ENCODE measurements at places on chromosomes 3 and 15.

DNA sequence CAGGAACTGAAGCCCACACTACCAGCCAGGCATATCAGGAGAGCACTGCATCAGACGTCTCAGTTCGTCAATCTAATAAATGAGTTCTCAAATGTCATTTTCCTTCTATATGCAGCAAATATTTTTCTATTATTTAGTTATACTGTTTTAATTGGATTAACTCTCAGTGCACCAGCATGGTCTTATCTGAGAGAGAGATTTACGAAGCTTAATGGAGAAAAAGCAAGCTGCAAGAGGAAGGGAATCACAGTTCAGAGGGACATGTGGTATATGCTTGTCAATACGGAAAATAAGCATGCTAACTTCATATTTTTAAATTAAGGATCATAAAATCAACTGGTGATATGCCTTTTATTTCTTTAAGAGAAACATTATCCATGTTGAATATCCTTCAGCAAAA lies 213.1 kb upstream of the NECTIN3 start:
- no peak for DNase-seq

- no peak for DNase-seq
Observed at GRCh38 chr3:39423436-39423970, 17.0 kb downstream of the RPSA start.

DNA sequence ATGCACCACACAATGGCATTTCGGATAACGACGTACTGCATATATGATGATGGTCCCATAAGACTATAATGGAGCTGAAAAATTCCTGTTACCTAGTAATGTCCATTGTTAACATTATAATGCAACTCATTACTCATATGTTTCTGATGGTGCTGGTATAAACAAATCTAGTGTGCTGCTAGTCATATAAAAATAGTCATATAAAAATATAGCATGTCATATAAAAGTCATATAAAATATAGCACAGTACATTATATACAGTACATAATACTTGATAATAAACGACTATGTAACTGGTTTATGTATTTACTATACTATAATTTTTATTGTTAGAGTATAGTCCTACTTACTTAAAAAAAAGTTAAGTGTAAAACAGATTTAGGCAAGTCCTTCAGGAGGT lies 50.6 kb downstream of the HACD2 start:
- no peak for DNase-seq

GRCh38 chr3:141401573-141402475 lies 33.5 kb downstream of the ZBTB38 start:
- no peak for DNase-seq

DNA sequence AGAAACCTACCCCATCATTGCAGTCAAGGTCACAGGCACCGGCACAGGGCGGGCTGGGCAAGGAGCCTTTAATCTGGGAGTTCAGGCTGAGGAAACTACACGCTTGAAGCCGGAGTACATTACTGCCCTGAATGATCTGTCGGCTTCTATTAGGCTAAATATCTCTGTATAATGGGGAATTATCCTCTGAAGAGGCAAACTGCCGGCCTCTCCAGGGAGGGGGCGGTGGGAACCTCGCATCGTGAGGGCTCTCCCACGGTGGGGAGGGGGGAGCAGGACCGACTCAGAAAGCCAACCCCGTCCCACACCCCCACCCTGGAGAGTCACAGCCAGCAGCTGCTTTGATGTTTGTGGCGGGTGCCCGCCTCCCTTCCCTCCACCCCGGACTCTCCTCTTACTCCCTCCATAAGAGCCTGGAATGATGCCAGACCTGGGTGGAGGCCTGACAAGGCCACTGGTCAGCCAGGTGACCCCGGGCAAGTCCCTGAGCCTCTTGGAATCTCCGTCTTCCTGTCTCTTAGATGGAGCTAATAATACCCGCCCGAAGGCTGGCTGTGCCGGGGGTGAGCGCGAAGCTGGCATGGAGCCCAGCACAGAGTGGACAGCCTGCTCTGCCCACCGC lies 63.4 kb upstream of the LINGO1 start:
- no peak for DNase-seq

DNA sequence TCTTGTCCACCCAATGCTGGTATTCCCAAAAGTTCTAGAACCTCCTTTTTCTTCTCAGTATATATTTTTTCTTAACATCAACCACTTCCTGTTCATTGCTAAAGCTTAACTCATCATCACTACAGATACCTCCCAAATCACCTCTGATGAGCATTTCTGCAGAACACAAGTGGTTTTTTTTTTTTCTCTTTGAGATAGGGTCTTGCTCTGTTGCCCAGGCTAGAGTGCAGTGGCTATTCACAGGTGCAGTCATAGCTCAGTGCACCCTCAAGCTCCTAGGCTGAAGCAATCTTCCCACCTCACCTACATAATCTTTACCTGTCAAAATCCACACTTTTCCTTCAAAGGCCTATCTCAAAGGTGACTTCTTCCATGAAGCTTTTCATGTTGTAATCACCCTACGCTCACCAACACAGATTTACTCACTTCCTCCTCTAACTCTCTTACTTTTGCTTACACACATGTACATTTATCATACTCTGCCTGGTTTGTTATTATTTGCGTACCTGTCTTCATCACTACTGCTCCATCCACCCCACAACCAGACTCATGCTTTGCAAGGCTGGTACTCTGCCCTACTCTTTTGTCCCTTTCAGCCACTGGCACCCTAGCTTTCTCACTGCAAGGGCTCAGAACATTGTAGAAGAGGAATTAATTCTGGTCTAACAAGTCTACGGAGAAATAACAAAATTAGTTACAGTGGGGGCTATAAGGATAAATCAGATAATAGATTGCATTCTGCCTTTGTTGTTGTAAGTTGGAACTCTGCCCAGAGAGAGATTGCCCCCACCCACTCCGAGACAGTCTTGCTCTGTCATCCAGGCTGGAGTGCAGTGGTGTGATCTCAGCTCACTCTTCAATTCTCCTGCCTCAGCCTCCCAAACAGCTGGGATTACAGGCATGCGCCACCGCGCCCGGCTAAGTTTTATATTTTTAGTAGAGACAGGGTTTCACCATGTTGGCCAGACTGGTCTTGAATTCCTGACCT lies 27.5 kb downstream of the HERC1 start:
- DNase-seq: no peak

GRCh38 chr3:196611761-196612483 lies 27.6 kb upstream of the NRROS start:
- no peak for DNase-seq

- DNase-seq: no peak
Observed at GRCh38 chr15:93298901-93299300, 209.9 kb upstream of the RGMA start.

- DNase-seq: no peak
Observed at GRCh38 chr15:68650901-68651709, 72.3 kb downstream of the CORO2B start.

DNA sequence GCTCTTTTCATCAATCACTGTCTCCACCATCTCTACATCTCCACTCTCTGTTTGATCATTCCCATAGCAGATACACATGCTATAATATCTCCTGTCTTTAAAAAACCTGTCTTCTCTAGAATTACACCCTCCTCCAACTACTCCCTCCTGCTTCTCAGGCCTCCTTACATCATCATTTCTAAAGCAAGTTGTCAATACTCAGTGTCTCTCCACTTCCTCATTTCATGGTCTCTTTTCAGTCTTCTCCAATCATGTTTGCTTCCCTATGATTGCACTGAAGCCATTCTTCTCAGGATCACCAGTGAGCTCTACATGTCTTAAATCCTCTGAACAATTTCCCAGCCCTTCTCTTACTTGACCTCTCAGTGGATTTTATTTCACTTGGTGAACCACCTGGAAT lies 87.0 kb upstream of the ZNF280D start:
- no peak for DNase-seq

- no peak for DNase-seq
Observed at GRCh38 chr3:60189304-60189703, 1061.9 kb downstream of the FHIT start.

- peak; percentile 61 for DNase-seq
Observed at GRCh38 chr3:125072301-125072700, 16.5 kb upstream of the HEG1 start.

GRCh38 chr15:88115486-88116152 lies 140.9 kb downstream of the NTRK3 start:
- no peak for DNase-seq

GRCh38 chr3:130900959-130901358 lies 7.1 kb downstream of the ATP2C1 start:
- DNase-seq: no peak

- no peak for DNase-seq
Observed at GRCh38 chr3:13204177-13204581, 130.9 kb upstream of the IQSEC1 start.

DNA sequence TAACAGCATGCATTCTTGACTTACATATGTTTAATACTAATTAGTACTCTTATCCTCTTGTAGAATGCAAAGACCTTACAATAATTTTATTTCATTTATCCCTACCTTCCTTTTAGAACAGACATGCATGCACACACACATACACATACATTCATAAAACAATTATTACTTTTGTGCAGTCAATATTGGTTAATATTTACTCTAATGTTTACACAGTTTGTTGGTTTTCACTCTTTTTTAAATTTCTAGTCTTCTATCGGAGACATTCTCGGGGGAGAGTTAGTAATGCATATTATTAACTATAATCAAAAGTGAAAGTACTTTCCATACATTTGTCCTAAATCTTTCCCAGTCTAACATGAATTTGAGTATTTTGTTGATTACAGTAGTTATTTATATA lies 317.7 kb upstream of the DPH6 start:
- DNase-seq: no peak

GRCh38 chr3:185940951-185941350 lies 3.1 kb upstream of the TRA2B start:
- DNase-seq: no peak

- peak; percentile 8 for DNase-seq
Observed at GRCh38 chr15:34304613-34305012, 33.0 kb downstream of the SLC12A6 start.

GRCh38 chr3:158483701-158484235 lies 87.2 kb upstream of the MLF1 start:
- DNase-seq: no peak

DNA sequence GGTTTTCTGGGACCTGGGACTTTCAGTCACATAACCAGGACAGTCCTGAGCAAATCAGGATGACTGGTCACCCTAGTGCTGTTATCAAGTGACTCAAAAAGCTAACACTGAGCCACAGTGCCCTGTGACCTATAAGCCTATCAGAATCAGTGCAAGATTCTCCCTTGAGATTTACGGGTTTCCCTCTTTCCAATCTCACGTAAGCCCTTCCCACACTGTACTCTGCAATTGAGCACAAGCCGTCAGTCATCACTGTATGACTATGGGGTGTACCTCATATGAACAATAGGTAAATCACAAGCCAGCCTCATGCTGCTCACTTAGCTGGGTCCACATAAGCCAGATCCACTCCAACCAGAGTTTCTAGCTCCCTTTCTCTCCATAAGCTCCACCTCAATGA lies 21.0 kb upstream of the CLDN18 start:
- no peak for DNase-seq

Data from HS-27A (cell line).